NCI-H2081 treated with DMSO at 0.1 percent for 48 hours (cell line): ENCODE measurements at places on chromosomes 2 and 18.

DNA sequence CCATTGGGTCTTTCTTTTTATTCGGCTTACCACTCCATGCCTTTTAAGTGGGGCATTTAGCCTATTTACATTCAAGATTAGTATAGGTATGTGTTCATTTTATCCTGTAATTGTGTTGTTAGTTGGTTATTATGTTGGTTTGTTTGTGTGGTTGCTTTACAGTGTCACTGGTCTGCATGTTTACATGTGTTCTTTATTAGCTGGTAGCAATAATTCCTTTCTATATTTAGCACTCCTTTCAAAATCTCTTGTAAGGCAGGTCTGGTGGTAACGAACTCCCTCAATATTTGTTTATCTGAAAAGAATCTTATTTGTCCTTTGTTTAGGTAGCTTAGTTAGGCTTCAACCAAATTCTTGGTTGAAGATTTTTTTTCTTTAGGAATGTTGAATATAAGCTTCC is 68.7 kb upstream of the XDH start:
- no peak for DNase-seq

DNA sequence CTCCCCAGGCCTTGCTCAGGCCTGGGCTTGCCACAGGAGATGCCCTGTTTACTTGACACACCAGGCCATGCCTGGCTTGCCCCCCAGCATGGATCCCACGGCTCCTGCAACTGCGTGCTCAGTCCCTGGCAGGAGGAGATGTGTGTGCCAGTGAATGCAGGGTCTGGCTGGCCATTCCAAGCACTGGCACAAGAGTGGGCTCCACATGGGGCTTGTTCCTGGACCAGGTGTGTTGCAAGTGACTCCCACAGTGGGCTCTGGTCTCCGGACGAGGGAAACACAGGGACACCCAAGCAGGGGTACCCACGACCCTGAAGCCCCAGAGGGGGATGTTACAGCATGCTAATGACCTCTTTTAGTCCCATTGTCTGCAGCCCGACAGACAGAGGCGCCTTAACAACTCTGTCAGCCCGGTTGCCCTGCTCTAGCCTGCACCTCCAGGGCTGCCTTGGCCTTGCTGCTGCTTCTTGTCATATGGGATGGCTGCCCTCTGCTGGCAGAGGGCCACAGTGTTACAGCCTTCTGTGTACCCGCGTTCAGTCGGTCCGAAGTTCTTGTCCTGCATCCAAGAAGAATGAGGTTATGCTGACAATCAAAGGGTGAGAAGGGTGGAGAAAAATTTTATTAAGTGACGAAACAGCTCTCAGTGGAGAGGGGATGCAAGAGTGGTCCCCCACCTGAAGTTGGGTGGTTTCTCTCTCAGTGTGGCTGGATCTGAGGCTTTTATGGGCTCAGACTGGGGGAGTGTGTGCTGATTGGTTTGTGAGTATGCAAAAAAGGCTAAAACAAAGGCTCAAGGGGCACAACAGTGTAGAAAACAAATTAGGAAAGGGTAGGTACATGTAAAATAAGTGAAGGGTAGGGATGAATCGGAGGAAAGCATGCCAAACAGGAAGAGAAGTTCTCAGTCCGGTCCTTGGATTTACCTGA is 180.4 kb downstream of the MBD5 start:
- DNase-seq, result no peak

- peak; percentile 17 for DNase-seq
Observed at GRCh38 chr2:62338111-62338510, 142.2 kb downstream of the B3GNT2 start.

DNA sequence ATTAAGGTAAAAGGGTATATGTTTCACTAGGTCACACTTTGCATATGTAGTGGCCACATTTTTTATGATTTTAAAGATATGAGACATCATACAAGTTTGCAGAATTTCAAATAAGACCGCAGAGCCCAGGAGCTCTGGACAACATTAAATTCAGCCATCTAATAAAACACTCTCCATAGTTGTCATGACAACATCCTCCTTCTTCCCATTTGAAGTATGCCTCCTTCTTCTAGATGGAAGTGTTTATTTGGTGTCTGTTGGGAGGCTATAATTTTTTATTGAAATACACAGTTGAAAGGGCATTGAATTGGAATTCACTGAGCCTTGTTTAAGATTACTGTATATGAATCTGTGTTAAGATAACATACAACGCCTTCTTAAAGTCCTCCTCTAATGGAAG is 467.3 kb downstream of the CMPK2 start:
- no peak for DNase-seq

- DNase-seq, result no peak
Observed at GRCh38 chr18:43914018-43914417, 636.7 kb upstream of the SYT4 start.

GRCh38 chr2:209121691-209122090 is 302.2 kb upstream of the MAP2 start:
- DNase-seq, result no peak

GRCh38 chr2:70828115-70828514 is 7.5 kb downstream of the CD207 start:
- DNase-seq, result no peak

- no peak for DNase-seq
Observed at GRCh38 chr2:25042321-25043240, 705 bp downstream of the EFR3B start.

GRCh38 chr2:191515551-191515950 is 162.4 kb upstream of the NABP1 start:
- no peak for DNase-seq

GRCh38 chr18:13534631-13535030 is 191.7 kb downstream of the FAM210A start:
- no peak for DNase-seq

DNA sequence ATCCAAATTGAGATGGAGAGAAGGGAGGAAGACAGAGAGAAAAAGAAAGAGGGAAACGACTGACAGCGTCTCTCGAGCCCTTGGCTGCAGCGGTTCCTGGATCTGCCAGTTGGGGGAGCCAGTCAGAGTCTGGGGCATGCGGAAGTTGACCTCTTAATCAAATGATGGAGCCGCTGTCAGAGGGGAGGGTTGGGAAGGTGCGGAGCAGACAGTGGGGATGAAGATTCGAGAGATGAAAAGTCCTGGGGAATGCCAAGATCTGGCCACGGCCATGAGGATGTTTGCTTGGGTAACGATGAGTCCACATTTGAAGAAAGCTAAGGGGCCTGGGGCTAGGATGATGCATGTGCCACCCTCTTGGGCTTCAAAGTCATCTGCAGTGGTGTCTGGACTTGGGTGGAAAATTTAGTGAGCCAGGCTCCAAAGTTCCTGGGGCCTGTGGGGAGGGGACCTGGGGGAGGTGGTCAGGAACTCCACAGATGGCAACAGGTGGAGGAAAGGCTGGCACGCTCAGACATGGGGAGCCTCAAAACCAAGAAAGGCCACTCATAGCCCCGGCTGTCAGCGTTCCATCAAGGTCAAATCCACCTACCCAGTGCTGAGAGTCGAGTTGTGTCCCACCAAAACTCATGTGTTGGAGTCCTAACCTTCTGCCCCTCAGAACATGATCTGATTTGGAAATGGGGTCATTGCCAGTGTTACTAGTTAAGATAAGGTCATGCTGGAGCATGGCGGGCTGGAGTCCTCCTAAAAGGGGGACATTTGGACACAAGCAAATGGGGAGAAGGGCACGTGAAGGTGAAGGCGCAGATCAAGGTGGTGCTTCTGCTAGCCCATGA is 200.1 kb downstream of the NDUFA10 start:
- no peak for DNase-seq

GRCh38 chr2:176156301-176156806 is 753 bp upstream of the HOXD3 start:
- DNase-seq, result no peak

- DNase-seq, result no peak
Observed at GRCh38 chr2:15049096-15049993, 416.8 kb downstream of the LRATD1 start.

- no peak for DNase-seq
Observed at GRCh38 chr2:44010266-44010665, 14.5 kb upstream of the LRPPRC start.

- DNase-seq, result no peak
Observed at GRCh38 chr2:214184461-214184860, 226.4 kb upstream of the VWC2L start.

- DNase-seq, result no peak
Observed at GRCh38 chr2:211879323-211879722, 659.3 kb downstream of the ERBB4 start.

GRCh38 chr2:42733852-42734251 is 30.1 kb downstream of the OXER1 start:
- DNase-seq, result no peak

- DNase-seq, result no peak
Observed at GRCh38 chr2:207160115-207160514, 5.6 kb downstream of the KLF7 start.

DNA sequence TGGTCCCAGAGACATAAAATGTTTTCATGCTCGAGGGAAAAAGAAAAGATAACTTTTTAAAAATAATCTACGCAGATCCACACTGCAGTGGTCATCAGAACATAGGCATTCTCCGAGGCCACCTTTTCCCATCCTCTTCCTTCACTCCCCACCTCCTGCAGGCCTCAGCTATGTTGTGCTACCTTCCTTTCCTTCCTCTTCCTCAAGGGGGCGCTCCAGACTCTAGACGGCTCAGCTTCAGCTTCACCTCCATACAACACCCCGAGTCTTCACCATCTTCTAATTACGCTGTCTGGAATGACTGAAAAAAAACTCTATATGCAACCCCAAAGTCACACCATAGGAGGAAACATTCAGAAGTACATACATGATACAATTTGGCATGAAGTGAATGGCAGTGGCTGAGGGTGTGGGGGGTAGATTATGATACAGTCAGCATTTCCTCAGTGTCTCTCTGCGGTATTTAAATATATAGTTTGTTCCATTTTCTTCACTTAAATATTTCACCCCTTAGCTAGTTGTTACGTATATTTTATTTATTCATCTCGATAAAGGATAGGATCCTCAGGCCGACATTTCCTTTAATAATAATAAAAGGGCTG is 583.6 kb downstream of the IRS1 start:
- peak; percentile 15 for DNase-seq

DNA sequence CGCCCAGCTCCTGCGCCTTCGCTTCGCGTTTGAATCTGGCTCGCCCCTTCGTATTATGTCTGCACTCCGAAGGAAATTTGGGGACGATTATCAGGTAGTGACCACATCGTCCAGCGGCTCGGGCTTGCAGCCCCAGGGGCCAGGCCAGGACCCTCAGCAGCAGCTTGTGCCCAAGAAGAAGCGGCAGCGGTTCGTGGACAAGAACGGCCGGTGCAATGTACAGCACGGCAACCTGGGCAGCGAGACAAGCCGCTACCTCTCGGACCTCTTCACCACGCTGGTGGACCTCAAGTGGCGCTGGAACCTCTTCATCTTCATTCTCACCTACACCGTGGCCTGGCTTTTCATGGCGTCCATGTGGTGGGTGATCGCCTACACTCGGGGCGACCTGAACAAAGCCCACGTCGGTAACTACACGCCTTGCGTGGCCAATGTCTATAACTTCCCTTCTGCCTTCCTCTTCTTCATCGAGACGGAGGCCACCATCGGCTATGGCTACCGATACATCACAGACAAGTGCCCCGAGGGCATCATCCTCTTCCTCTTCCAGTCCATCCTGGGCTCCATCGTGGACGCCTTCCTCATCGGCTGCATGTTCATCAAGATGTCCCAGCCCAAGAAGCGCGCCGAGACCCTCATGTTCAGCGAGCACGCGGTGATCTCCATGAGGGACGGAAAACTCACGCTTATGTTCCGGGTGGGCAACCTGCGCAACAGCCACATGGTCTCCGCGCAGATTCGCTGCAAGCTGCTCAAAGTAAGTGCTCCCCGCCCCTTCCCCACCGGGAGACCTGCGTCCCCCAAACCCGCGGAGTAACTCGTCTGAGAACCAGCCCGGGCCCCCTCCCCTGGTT is 453 bp downstream of the KCNJ3 start:
- DNase-seq, result no peak

- DNase-seq, result no peak
Observed at GRCh38 chr18:60047556-60047955, 147.8 kb downstream of the PMAIP1 start.

- DNase-seq, result no peak
Observed at GRCh38 chr2:56314796-56315195, 131.0 kb downstream of the CCDC85A start.

- DNase-seq, result no peak
Observed at GRCh38 chr2:37456479-37456878, 112.0 kb downstream of the QPCT start.

- DNase-seq, result no peak
Observed at GRCh38 chr2:71506222-71507153, 53.1 kb downstream of the DYSF start.

DNA sequence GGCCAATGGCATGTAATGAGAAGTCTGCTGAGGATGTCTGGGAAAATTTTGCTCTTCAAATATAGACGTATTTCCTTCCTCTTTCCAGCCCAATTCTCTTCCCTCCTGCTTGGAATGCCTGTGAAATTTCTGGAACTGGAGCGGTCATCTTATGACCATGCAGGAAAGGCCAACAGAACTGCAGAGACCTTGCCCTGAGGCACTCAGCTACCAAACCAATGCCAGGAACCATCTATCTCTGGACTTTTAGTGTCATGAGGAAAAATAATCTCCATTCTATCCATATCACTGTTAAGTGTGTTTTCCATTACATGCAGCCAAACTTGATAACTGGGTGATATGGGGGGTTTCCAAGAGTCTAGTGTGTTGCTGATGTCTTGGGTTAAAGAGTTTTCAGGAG is 363.7 kb downstream of the SLC4A3 start:
- DNase-seq, result no peak

GRCh38 chr2:121258051-121258450 is 27.0 kb downstream of the TFCP2L1 start:
- no peak for DNase-seq

DNA sequence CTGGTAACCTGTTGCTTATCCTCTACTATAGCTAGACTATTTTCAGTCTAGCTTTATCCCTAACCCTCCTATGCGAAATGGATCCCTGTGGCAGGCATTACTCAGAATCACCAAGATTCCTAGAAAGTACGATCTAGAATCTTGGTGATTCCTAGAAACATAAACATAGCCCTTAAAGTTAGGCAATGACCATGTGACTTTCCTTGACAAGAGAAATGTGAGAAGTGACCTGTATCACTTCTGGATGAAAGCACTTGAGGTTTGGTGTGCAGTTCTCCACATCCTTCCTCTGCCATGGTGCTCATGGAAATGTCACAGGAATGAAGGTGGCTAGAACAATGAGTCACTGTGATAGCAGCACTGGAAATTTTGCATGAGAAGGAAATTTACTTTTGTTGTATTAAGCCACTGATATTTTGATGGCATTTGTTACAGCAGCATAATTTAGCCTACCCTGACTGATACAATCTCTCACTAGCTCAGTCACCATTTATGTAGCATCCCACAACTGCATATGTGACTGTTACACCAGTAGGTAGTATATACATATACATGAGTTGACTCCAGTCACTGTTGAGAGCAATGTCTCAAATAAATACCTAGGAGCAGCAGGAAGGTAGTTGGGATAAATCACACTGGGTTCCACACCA is 68.3 kb upstream of the MAPRE2 start:
- DNase-seq, result no peak

DNA sequence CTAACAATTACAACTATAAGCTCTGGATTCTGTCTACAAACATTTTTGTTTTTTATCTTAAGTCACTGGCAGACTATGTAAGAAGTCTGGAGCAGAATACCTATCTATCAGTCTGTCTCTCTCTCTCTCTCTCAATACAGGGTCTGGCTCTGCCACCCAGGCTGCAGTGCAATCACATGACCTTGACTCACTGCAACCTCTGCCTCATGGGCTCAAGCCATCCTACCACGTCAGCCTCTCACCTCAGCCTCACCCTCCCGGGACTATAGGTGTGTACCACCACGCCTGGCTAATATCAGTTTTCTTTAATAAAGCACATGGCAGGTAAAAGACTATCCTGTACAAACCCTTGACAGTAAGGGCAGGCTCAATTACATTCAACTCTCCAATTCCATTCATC is 96.9 kb downstream of the OSBPL1A start:
- DNase-seq, result no peak
